Stimulated activated CD4-positive, alpha-beta T cell treated with anti-CD3 and anti-CD28 coated beads, Interleukin-1b, Interleukin-23, amount 100 ng/mL, for 4 hours (primary cell): ENCODE measurements at places on chromosomes 5 and 9.

DNA sequence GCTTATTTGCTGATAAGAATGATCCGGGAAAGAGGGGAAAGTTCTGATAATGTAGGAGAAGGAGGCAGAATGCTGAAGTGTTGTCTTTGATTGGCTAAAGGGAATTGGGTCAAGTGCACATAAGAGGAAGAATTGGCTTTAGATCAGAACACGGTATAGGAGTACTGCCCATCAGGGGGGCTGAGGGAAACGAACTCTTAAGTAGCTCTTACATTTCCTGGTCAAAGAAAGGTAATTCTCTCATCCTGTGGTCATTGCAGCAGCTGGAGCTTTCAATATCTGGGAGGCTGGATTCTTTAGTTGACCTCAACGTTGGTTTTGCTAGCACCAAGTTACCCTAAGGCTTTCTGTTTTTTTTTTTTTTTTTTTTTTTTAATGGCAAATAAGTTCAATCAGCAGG lies 178.7 kb upstream of the NR3C1 start:
- DNase-seq = no peak

DNA sequence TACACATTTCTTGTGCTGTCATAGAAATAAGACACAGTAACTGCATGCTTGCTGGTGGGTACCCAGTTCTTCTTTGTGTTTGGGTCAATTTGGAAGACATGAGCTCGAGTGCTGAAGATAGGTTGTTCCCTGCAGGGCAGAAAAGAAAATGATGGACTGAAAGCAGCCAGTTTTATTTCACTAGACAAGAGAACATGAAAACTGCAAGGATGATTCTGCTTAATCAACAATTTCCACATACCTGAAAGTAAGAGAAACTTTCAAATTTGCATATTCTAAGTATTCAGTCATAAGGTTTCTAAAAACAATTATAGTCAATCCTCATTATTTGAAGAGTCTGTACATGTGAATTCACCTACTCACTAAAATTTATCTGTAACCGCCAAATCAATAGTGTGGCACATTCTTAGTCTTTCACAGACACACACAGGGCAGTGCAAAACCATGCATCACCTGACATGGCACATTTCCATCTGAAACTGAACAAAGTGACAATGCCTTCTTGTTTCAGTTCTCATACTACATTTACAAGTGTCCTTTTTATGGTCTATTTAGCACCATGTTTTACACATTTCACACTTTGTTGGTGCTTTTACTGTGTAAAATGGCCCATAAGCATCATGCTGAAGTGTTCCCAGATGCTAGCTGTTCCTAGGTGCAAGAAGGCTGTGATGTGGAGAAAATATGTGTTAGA lies 56.9 kb downstream of the HOMER1 start:
- no peak for DNase-seq

GRCh38 chr9:4815381-4815956 lies 22.7 kb downstream of the RCL1 start:
- no peak for DNase-seq

GRCh38 chr5:138972836-138973235 lies 97.7 kb upstream of the LRRTM2 start:
- no peak for DNase-seq

GRCh38 chr5:98041661-98042060 lies 731.8 kb upstream of the RGMB start:
- DNase-seq = no peak

DNA sequence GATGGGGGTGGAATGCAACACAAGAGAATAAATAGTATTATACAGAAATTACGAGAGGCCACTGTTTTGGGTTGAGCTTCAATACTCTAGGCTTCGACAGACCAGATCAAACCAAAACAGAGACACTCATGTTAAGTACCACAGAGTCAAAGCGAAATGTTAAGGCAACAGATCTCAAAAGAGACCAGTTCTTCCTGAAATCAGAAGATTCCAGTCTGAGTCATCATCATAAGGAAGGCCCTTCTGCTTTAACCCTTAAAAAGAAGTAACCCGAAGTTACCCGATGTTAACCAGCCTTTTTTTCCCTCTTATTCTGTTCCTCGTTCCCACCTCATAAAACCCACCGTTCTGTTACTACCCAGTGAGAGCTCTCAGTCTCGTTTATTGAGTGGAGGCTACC lies 75.9 kb downstream of the SFXN1 start:
- no peak for DNase-seq

GRCh38 chr9:17116400-17116837 lies 18.4 kb upstream of the CNTLN start:
- no peak for DNase-seq

DNA sequence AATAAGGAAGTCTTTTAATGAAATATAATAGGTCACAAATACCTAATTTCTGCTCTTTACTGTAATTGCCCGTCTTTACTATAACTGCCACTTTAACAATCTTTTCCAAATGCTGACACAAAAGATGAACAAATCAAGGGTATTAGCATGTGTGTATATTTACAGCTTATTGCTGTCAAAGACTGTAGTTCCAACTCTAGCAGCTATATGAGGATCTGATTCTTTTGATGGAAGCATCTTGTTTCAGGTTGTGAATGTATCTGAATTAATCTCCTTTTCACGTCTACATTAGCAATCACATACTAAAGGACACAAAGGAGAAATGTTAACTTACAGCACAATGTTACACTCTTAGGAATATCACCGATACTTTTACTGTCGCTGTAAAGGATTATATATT lies 27.9 kb downstream of the RFX3 start:
- DNase-seq = no peak

DNA sequence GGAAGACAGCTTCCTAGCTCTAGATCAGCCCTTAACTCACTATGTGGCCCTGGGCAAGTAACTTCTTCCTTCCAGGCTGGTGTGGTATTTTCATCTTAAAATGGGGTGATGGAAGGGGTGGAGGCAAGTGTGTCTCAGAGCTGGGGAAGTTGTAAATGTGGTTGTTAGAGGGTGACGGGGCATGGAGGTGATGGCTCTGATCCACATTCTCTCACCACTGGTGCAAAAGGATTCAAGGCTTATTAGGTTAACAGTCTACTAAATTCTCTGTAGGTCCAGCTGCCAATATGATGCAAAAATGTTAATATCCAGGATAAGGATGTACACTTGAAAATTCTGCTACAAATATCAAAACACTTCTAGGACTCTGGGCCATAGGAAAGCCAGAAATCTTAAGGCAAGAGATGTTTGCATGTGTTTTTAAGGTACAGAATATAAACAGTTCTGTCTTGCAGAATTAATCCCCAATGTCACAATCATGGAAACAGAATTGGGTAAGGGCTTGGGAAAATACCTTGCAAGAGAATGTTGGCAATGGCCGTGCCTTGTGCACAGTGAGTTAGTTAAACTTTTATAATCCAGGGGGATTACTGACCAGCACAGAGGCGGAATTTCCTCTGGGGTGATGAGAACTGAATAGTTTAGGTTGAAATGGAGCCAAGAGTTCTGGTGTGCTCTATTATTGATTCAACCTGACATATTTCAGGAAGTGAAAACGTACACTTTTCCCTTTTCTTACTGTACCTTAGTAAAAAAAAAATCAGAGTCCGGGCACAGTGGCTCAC lies 19.8 kb downstream of the TNFSF15 start:
- DNase-seq = no peak

DNA sequence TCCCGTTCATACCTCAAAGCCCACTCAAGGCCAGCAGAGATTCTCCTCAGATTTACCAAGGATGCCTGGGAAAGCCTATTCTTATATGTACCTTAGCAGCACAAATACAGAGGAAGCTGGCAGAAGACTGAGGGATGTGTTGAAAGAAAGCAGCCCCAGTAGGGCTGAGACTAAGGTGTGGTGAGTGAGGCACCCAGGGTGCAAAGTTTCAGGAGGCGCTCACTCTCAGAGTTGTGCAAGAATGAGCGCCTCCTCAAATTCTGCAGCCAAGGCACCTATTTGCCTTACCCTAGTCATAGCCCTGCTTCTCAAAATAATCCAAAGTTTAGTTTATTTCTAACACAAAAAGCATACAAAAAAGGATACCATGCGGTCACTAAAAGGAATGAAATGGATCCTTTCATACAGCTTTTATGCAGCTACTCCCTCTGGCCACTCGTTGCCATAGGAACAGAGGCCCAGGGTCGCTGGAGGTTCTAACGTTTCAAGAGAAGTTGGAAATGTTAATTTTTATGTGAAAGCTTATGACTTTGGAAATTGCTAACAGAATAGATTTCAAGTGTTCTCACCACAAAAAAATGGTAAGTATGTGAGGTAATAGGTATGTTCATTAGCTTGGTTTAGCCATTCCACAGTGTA lies 79.7 kb upstream of the SMIM23 start:
- no peak for DNase-seq

- no peak for DNase-seq
Observed at GRCh38 chr9:136316271-136316751, 11.0 kb upstream of the GPSM1 start.

DNA sequence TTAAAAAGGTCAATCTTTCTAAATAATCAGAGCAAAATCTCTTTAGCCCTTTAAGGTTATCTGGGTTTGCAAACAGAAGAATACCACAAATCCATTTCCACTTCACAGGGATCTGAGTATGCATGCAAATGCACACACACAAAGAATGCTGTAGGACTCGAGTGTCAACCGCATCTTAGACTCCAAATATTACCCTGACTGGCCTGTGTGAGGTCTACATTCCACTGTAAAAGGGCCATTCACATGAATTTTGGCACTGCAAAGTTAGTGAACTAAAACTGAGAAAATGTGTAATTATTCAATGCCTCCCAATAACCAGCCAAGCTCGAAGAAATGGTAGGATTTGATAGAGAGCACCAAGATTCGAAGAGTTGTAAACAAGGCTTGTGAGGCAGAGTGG lies 199.9 kb downstream of the AGTPBP1 start:
- no peak for DNase-seq

- DNase-seq = no peak
Observed at GRCh38 chr9:104911032-104911607, 16.8 kb downstream of the ABCA1 start.

DNA sequence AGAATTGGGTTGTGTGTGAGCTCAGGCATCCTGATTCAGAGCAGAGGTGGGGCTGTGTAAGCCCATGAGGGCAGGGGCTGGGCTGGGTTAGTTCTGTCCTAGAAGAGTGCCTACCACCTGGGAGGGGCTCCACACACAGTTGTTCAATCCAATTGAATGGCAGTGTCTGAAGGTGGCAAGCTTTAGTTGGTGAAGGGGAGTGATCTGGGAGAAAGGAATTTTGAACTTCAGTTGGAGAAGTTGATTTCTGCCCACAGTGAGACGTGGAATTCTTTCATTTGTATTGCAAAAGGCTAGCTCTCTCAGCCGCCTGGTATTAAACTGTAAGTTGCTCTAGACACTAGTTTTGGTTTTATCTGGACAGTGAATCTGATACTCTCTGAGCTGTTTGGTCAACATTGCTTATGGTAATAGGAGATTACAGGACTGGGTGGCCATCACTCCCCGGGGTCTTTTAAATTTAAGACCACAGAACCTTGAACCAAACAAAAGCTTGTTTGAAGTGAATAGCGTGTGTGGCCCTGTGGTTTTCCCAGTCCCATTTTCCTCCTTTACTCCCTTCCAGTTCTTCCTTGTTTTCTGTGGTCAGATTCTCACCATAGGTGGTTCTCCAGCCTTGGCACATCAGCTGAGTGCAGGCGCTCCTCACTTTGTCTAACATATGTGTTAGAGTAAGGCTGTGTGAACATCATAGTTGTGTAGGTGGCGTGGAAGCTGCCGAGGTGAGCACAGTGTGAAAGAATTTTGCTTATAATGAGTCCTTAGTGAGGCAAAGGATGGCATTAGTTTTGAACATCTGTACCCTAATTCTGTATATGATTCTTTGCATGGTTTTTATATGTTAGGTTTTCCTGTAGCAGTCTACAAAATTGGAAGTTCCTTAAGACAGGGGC lies 78.0 kb downstream of the ARHGAP26 start:
- no peak for DNase-seq

GRCh38 chr5:31361234-31361633 lies 167.7 kb downstream of the CDH6 start:
- no peak for DNase-seq

- no peak for DNase-seq
Observed at GRCh38 chr5:141533897-141534296, 45.0 kb downstream of the PCDHGC5 start.

- DNase-seq = no peak
Observed at GRCh38 chr5:152274224-152274623, 130.9 kb downstream of the NMUR2 start.

GRCh38 chr5:133075572-133076536 lies 24.0 kb downstream of the HSPA4 start:
- DNase-seq = no peak

DNA sequence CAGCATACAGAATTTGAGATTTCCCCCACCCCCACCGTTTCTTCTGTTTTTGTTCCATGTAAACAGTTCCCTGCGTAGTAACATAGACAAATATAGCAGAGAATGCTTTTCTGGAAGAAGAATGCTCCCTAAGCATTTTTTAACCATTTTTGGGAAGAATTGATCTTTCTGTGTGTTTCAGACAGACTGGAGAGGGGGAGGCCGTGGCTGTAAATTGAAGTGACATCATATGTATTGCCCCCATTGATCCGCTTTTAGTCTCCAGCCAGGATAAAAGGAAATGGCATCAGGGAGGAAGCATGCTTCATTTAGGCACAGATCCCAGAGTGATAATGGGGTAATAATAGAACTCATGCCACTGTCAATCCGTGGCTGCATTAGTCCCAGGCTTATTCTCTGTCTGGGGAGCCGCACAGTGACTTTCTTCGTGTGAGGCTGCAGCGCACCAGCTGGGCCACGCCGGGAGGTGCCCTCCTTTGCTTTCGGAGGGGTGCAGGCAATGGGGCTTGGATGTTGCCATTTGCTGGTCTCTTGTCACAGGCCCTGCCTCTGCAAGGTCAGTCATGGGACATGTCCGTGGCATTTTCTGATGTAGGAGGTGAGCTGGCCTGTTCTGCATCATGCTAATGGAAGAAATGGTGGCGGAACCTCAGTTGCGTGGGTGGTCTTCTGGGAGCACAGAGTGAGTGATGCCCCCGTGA lies 261.5 kb downstream of the FANCC start:
- DNase-seq = no peak

- no peak for DNase-seq
Observed at GRCh38 chr9:91750343-91750742, 199.7 kb downstream of the ROR2 start.
